ENCODE measurements at places on chromosomes 4 and X.

DNA sequence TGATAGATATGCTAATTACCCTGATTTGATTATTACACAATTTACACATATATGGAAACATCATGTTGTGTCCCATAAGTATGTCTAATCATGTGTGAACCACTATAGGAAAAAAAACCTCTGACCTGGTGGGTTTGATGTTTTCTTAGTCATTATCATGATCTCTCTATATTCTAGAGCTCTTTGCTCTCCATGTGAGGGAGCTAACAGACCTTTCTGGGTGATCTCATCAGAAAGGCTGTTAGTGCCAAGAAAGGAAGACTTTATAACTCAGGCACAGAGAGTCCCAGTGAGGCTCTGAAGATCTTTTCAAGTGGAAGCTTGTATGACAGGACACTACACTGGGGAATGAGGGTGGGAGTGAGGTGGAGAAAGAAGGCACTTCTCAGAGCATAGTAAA, 527.7 kb upstream of the MAGEB2 start:
- no peak for DNase-seq

GRCh38 chr4:83852085-83852451, 316.2 kb downstream of the GPAT3 start:
- no peak for DNase-seq

DNA sequence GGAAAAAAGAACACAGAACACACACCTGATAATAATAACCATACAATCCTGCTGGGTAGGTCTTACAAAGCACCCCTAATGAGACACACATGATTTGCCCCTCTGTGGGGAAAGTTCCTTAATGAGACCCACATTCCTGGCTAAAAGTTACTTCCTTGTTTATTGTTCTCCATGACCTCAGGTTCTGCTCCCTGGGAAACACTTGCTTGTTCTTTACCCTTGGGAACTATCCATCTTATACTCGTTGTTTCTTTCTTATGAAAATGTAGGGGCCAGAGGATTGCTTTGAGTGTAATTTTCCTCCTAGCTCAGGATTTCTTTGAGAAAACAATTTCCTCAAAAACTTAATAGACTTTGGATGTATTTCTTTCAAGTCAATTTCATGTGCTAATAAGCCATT, 52.1 kb upstream of the PCDH10 start:
- no peak for DNase-seq

DNA sequence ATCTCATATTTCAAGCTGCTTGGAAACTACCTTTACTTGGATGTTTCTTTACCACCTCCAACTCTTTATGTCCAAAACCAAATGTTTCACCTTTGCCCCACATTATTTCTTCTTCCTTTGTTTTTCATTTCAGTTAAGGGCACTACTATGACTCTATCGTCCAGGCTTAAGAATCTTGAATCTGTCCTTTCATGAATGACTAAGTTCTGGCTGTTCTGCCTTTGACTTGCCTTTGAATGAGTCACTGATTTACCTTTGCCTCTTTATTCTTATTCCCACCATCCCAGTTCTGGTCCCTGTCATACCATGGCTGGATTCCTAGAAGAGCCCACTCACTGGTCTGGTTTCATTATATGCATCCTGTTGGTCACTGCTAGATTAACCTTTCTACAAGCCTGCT, 30.6 kb upstream of the PLAC1 start:
- no peak for DNase-seq

- no peak for DNase-seq
These were observed 1414.0 kb upstream of the AGA start for GRCh38 chr4:178856139-178856800.

- DNase-seq = no peak
These were observed 24.1 kb downstream of the HPRT1 start for GRCh38 chrX:134484039-134484438.

- DNase-seq = no peak
These were observed 13.6 kb upstream of the HELT start for GRCh38 chr4:185004562-185005218.

DNA sequence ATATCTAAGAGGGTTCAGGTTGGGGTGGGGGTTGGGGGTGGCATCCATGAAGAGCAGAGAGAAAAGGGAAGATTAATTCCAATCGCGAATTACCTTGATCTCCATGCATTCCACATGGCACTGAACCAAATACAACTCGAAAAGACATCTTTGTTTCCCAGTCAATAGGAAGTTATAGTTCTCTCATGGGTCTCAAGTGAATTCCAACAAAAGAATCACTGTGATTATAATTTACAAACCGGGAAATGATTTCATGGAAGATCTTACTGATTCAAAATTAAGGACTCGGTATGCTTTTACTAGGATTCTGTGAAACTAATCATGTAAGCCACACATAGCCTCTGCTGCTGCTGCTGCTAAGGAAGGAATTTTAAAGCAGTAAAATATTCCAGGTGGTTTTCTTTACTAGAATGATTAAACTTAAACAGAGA, 26.6 kb upstream of the AMELX start:
- DNase-seq = no peak

DNA sequence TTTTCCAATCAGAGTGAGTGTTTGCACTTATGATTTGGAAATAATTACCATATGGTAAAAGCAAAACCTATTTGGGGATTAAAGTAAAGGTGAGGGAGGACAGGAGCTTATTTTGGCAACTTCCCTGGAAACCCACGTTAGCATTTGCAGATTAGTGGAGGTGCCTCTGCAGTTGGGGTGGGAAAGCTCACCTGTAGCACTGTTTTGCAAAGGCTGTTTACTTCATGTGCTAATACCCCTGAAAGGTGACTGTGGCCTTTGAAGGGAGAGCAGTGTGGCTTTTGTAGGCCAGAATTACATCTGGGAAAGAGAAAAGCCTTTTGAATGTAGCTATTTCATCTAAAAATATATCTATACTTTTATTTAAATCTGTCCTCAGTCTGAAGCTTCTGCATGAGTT, 9.4 kb downstream of the SUPT20HL1 start:
- no peak for DNase-seq

- DNase-seq = no peak
These were observed 85.6 kb downstream of the NKX6-1 start for GRCh38 chr4:84413480-84413879.

DNA sequence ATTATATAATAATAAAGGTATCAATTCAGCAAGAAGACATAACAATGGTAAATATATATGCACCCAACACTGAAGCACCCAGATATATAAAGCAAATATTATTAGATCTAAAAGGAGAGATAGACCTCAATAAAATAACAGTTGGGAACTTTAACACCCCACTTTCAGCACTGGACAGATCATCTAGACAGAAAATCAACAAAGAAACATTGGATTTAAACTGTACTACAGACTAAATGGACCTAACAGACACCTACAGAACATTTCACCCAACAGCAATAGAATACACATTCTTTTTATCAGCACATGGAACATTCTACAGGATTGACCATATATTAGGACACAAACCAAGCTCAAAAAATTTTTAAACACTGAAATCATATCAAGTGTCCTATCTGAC, 76.6 kb downstream of the CBR4 start:
- no peak for DNase-seq

GRCh38 chr4:137572647-137573046, 40.4 kb upstream of the PCDH18 start:
- no peak for DNase-seq

GRCh38 chr4:122453384-122453995, 3.0 kb downstream of the IL2 start:
- DNase-seq = no peak

- DNase-seq = no peak
These were observed 733 bp upstream of the NAA15 start for GRCh38 chr4:139300431-139301112.

- no peak for DNase-seq
These were observed 15.3 kb downstream of the RNF4 start for GRCh38 chr4:2484185-2484584.

GRCh38 chr4:104751468-104751867, 256.8 kb upstream of the CXXC4 start:
- DNase-seq = no peak

Measured in T-helper 2 cell treated with Interferon-gamma antibody and Interleukin-4, amounts not matched to agents 5 μg/mL and 100 μg/mL, for 36 hours (primary cell).